GM23248 (cell line): ENCODE measurements at places on chromosomes 5 and 9. TPM values are rescaled to one million over a fixed set of nuclear protein-coding genes. Genes with fewer than 3 reads are reported as not detected.

The RXRA gene
- 26.1 and 34.8 TPM in 2 replicates for total RNA-seq

The ORM2 gene
- not detected in 2 replicates for total RNA-seq

GRCh38 chr5:125776656-125777139 is 646.5 kb upstream of the GRAMD2B start:
- no peak for DNase-seq

GRCh38 chr5:6634306-6634705 is 1.1 kb downstream of the SRD5A1 start:
- peak; percentile 43 for DNase-seq
